ENCODE measurements at places on chromosomes 5 and 9.

- no peak for DNase-seq
Measured at GRCh38 chr5:172076761-172077244, 70.4 kb upstream of the FBXW11 start.

DNA sequence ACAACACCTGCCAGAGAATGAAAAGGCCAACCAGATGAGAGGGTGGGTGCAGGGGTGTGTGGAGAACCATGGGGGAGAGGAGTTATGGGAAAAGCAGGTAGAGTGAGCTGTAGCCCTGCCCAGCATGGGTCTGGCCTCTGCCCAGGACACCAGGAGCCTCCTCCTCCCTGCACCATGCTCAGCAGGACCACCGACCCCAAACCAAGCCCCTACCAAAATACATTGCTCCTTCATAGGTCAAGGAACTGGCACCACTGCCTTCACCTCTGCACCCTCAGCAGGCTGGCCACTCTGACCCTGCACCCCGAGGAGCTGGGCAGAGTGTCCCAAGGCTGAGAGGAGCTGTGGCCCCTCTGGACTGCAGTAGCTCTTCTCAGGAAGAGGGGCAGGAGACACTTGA is 102.0 kb downstream of the NSG2 start:
- DNase-seq, result no peak

GRCh38 chr9:70218767-70219166 is 40.0 kb upstream of the SMC5 start:
- no peak for DNase-seq

DNA sequence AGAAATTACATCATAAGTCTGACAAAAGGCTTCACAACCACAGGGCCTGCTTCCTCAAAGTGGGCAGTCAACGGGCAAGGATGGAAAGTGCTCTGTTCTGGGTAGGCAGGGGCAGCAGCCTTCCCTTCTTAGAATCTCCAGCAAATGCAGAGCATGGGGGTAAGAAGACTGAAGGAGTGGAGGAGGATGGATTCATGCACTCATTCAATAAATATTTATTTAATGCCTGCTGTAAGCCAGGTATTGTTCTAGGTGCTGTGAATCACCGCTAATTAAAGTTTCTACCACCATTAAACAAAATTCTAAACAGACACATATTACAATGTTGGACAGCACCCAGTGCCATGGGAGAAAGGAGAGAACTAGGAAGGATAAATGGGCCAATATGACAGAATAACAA is 195.6 kb downstream of the ELAVL2 start:
- no peak for DNase-seq

- DNase-seq, result no peak
Measured at GRCh38 chr5:52995095-52995494, 5.9 kb downstream of the ITGA2 start.

GRCh38 chr5:62689599-62690368 is 111.2 kb downstream of the LRRC70 start:
- no peak for DNase-seq

GRCh38 chr9:38681747-38682227 is 38.1 kb downstream of the FAM240B start:
- DNase-seq, result no peak

DNA sequence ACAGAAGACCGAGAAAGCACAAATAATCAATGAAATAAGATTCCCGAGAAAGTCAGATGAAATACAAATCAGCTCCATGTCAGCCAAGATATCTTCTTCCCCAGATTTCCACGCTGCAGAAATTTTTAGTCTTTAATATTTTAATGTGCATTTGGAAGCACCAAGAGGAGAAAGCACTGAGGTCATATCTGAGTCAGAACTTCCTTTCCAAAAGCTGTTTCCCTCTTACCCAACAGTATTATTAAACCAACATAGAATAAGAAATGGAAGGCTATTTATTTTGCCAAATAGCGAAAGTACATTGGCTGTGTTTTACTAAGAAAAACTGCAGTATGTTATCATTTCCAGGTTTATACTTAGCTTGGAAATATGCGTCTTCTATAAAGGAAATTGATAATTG is 772.1 kb upstream of the CDH9 start:
- DNase-seq, result no peak

DNA sequence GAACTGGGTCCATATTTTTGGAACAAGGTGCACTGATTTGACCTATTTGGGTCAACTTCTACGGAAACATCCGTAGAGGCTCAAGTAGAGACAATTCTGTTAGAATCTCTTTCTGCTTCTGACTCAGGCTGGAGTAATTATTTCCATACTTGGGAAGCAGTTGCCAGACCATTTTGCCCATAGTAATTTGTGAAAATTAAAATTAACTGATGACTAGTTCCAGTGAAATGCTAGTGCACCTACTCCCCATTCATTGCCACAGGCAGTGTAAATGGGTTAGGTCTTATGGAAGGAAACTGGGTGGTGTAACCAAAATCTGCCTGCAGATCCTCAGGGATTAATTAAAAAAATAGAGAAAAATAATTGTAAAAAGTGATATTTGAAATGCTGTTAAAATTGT is 201.1 kb downstream of the TENT4A start:
- no peak for DNase-seq

DNA sequence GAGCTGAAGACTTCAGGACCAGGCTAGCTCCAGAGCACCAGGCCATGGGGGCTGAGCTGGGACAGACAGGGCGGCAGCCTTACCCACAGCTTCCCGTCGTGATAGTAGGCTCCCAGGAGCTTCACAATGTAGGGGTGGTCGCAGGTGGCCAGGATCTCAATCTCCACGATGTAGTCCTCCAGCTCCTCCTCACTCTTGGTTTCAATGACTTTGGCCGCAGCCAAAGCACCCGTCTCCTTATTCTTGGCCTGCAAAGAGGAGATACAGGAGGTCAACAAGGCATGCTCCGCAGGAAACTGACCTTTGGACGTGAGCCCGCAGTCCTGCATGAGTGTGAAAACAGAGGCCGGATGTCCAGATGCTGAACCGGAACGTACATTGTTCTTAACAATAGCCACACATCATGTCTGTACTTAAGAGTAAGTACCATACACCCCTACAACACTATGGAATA is 31.5 kb downstream of the STK10 start:
- DNase-seq, result no peak

DNA sequence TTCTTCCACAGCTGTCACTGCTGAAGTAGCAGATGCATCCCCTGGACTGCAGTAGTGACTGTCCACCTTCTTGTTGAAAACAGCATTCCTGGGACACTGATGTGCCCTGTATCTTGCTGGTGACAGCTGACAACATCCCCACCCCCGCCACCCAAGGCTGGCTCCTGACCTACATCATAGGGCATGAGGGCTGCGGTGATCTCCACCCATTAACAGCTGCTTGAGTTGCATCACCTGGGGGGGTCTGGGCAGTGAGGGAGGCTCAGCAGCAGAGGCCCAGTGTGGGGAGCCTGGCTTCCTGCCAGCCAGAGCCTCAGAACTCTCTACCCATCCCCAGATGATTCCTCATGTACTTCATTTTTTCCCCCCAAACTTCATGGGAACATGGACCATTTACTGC is 4.1 kb downstream of the PRUNE2 start:
- DNase-seq, result no peak
